ENCODE measurements at places on chromosomes 6 and 20. TPM values are rescaled to one million over a fixed set of nuclear protein-coding genes. Genes with fewer than 3 reads are reported as not detected.

- no peaks in the 10 kb centered on the region for H3K36me3 ChIP-seq
- H3K4me1 ChIP-seq: no peaks in the 10 kb centered on the region
- no peaks in the 10 kb centered on the region for H3K27me3 ChIP-seq
- DNase-seq: no peak
Measured at GRCh38 chr6:10800810-10801209, 37.5 kb downstream of the MAK start.

GRCh38 chr6:79435746-79436145, 101.5 kb downstream of the LCA5 start:
- no peaks in the 10 kb centered on the region for H3K27me3 ChIP-seq
- H3K36me3 ChIP-seq: no peaks in the 10 kb centered on the region
- no peak overlapping the region for H3K27ac ChIP-seq
- H3K4me3 ChIP-seq: no peak overlapping the region

The CAGE1 gene
- polyA plus RNA-seq: 0.04 TPM

The HECA gene
- 7.7 TPM for polyA plus RNA-seq

GRCh38 chr20:1526310-1526709, 31.2 kb downstream of the SIRPD start:
- no peak overlapping the region for H3K4me3 ChIP-seq
- no peak for DNase-seq
- H3K27ac ChIP-seq: no peak overlapping the region
- H3K36me3 ChIP-seq: no peaks in the 10 kb centered on the region

GRCh38 chr6:137471986-137472385, 22.2 kb downstream of the OLIG3 start:
- no peaks in the 10 kb centered on the region for H3K36me3 ChIP-seq
- DNase-seq: no peak
- H3K4me3 ChIP-seq: no peak overlapping the region

- H3K27me3 ChIP-seq: peaks cover 1% of the 10 kb centered on the region
- H3K27ac ChIP-seq: no peak overlapping the region
- no peaks in the 10 kb centered on the region for H3K36me3 ChIP-seq
- no peak overlapping the region for H3K4me3 ChIP-seq
Measured at GRCh38 chr20:59785986-59786795, 147.2 kb downstream of the SYCP2 start.

The FRK gene
- 2.4 TPM for polyA plus RNA-seq

- no peaks in the 10 kb centered on the region for H3K27me3 ChIP-seq
- peak overlapping the region; percentile 58 for H3K4me3 ChIP-seq
- peaks cover 17% of the 10 kb centered on the region for H3K4me1 ChIP-seq
- no peak for DNase-seq
Measured at GRCh38 chr6:138572167-138572875, 73.0 kb upstream of the NHSL1 start.

The KHDC1L gene
- polyA plus RNA-seq: 0.10 TPM

DNA sequence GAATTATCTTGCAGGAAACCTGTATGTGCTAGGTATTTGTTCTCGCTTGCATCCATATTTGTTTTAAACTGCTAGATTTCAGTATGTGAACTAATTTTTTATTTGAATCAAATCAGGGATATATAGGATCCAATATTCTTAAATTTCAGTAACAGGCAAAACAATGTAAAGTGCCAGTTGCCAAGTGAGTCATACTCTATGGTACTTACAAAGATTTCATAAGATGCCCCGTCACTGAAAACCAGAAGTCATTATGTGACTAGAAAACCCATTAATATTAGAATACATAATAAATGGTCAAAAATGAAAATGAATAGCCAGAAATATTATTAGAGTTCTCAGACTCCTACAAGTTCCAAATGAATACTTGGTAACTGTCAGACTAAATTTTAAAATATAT, 481.2 kb downstream of the TFAP2A start:
- H3K27me3 ChIP-seq: no peaks in the 10 kb centered on the region
- H3K4me1 ChIP-seq: peaks cover 2% of the 10 kb centered on the region
- H3K4me3 ChIP-seq: no peak overlapping the region
- no peaks in the 10 kb centered on the region for H3K36me3 ChIP-seq
- DNase-seq: no peak

The UCKL1 gene
- 24.1 TPM for polyA plus RNA-seq

The ZGPAT gene
- 12.2 TPM for polyA plus RNA-seq
